ENCODE measurements at places on chromosomes 3 and 15.
A peak's percentile ranks its signal among the peaks of the same experiment; 100 is the strongest.

- DNase-seq: no peak
These were observed 151.6 kb downstream of the RSRC1 start for GRCh38 chr3:158261371-158261991.

GRCh38 chr3:53255423-53255774, 423 bp downstream of the TKT start:
- DNase-seq: peak; percentile 48

- peak; percentile 83 for DNase-seq
These were observed 806.7 kb upstream of the EPHA6 start for GRCh38 chr3:96007650-96008195.

DNA sequence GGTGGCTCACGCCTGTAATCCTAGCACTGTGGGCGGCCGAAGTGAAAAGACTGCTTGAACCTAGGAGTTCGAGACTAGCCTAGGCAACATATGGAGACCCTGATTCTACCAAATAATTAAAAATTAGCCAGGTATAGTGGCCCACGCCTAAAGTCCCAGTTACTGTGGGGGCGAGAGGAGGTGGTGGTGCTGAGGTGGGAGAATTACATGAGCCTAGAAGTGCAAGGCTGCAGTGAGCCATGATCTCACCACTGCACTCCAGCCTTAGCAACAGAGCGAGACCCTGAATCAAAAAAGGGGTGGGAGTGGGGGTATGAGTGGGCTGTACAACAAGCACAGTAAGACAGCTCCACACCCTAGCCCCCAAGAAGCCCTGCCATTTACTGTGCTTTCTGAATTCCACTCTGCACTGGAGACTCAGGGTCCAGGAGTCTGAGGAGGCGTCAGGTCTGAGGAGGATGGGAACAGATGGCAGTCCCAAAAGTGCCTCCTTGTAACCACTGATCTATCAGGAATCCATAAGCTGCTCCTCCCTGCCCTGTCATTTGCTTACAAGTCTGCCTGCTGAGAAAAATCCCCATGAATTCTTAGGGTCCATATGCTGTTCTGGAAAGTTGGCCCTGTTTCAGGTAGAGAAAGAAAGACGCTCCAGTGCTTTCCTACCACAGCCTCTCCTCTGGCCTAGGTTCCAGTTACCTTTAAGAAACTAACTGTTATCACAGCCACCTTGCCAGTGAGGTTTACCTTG, 171.1 kb downstream of the MAGI1 start:
- no peak for DNase-seq

- DNase-seq: no peak
These were observed 133.9 kb downstream of the DIPK2A start for GRCh38 chr3:144105542-144105941.

GRCh38 chr3:8560366-8561007, 58.9 kb downstream of the LMCD1 start:
- DNase-seq: no peak

GRCh38 chr3:111785034-111785433, 74.0 kb upstream of the PHLDB2 start:
- DNase-seq: no peak

- DNase-seq: no peak
These were observed 99.1 kb downstream of the ADCY5 start for GRCh38 chr3:123349566-123350435.

DNA sequence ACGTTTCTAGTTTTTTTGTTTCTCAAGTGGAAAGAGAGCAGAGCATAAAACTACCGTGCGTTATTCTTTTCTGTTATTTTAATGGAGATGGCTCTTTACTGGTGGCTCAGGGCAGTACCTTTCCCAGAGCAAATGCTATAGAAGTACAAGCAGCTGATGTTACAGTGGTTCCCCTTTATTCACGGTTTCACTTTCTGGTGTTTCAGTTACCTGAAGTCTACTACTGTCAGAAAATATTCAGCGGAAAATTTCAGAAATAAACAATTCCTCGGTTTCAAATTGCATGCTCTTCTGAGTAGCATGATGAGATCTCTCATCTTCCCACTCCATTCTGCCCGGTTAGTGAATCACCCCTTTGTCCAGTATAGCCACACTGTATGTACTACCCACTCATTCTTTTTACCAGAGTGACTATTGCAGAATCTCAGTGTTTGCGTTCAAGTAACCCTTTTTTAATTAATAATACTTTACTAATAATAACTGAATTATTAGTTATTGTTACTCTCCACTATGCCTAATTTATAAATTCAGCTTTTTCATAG, 597.5 kb upstream of the ROBO2 start:
- DNase-seq: peak; percentile 77

DNA sequence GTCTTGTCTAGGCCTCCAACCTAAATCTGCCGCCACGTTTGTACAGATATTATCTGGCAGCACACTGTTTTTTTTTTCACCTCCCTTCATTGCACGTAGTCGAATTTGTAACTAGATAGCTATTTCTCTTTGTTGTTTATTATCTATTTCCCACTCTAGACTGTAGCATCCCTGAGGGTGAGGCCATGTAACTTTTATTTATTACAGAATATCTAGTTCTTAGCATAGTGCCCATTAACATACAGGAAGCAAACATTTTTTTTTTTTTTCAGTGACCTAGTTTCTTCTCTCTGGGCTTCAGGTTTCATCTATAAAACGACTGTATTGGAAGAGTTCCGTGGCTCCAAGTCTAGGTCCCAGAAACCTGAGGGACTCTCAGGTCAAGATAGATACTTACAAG, 354.3 kb downstream of the FGF12 start:
- DNase-seq: no peak

DNA sequence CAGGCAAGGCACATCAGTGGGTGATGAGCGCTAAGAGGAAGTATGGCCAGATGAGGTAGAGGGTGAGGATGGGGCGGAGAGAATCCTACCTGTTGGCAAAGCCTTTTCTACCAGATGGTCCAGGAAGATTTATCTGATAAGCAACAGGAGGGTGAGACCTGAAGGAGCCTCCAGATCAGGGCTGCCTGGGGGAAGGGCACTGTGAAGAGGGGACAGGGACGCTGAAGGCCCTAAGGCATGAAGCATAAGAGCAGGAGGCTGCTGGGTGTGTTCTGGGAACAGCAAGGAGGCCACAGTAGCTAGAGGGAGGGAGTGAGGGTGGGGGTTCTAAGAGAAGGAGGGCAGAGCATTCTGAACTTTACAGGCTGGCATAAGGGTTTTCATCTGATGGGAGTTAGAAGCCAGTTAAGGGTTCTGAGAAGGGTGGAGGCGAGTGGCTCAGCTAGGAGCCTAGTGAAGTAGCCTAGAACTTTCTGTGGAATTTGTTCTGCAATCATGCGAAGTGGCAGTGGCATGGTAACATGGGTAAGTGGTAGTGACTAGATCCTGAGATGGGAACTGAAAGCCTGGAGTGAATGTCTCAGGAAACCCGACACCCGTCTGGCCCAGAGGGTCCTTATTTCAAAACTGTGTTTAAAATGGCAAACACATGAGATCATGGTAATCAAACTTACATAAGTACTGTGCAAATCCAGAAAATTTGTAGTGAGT, 29.9 kb downstream of the CGNL1 start:
- DNase-seq: no peak

DNA sequence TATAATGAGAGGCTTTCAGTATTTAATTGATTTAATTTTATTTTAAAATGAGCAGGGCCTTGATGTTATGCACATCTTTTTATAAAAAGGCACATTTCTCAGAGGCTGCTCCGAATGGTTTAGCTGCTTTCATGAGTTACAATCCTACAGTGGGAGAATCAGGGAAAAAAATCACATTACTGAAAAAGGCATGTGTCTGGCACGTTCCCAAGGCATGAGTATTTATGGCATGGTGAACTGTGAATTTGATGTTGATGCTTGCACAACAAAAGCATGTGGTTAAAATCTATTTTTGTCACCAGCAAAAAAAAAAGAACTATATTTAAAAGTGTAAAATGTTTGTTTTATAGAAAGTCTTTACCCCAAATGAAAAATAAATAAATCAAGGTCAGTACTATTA, 485.2 kb upstream of the ROBO2 start:
- no peak for DNase-seq

GRCh38 chr15:64246364-64247189, 83.8 kb upstream of the PPIB start:
- DNase-seq: peak; percentile 59

DNA sequence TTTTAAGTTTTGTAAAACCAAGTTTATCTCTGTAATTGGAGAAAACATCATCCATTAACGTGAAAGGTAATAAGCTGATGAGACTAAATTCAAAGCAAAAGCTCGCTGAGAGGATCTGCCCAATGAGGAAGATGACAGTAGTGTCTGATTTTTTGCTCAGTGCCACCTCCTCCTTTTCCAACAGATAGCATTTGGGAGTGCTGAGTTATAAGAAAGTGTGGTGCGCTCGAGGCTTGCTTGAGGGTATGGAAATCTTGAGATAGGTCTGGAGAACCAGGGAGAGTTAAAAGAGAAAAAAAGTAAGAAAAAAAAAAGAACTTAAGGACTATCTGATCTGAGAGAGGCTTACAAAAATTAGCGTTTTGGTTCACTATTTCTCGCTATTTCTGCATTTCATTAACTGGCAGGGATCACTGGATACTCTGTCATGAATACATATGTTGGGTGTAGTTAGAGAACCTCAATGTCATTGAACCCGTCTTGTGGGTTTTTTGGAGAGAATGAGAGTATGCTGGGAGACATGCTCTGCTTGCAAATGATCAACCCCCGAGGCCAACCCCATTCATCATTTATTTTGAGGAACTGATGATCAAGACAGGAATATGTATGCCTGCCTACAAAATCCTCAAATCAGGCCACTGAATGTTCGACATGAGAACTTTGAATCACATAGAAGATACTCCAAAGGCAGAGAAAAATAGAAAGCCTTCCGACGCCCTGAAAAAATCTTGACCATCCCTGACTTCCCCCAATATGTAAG, 973 bp upstream of the USP13 start:
- no peak for DNase-seq

GRCh38 chr3:46485779-46486175, 12.0 kb upstream of the RTP3 start:
- DNase-seq: no peak

DNA sequence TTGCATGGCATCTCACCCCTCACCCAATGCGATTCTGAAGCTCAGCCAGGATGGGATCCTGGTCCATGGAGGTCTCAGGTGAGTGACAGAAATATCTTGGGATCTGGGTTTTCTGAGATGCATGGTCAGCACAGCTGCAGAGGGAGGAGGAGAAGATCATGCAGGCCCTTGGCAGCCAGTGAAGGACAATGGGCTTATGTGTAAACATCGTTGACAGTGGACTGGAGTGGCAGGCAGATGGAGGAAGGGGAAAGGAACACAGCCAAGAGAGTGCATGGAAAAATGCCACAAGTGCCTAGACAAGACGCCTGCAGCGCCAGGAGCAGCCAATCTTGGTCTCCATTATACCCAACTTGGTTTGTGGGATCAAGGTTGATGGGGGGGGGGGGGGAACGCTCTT, 347.9 kb downstream of the MCTP2 start:
- no peak for DNase-seq

- no peak for DNase-seq
These were observed 2.0 kb downstream of the IFRD2 start for GRCh38 chr3:50290161-50290641.

GRCh38 chr3:142507241-142507640, 59.4 kb upstream of the XRN1 start:
- no peak for DNase-seq

GRCh38 chr15:73630921-73631362, 2.2 kb downstream of the NPTN start:
- DNase-seq: no peak

- no peak for DNase-seq
These were observed 35.6 kb upstream of the FILIP1L start for GRCh38 chr3:100149713-100150415.

DNA sequence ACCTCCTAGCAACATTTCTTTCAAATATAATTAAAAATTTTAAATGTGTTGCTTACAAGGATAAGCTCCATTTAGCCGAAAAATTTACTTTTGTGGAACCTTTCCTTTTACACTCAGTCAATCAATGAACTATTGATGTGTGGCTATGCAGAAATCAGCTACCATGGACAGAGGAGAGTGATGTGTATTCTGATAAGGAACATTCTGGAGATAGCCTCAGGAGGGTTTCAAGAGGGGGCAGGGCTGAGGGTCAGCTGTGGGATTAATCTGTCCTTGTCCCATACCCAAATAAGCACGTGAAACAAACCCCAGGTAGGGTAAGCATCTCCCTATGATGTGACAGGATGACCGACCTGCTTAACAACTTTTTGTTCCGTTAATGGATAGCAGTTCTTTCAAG, 192.6 kb upstream of the PROK2 start:
- no peak for DNase-seq

DNA sequence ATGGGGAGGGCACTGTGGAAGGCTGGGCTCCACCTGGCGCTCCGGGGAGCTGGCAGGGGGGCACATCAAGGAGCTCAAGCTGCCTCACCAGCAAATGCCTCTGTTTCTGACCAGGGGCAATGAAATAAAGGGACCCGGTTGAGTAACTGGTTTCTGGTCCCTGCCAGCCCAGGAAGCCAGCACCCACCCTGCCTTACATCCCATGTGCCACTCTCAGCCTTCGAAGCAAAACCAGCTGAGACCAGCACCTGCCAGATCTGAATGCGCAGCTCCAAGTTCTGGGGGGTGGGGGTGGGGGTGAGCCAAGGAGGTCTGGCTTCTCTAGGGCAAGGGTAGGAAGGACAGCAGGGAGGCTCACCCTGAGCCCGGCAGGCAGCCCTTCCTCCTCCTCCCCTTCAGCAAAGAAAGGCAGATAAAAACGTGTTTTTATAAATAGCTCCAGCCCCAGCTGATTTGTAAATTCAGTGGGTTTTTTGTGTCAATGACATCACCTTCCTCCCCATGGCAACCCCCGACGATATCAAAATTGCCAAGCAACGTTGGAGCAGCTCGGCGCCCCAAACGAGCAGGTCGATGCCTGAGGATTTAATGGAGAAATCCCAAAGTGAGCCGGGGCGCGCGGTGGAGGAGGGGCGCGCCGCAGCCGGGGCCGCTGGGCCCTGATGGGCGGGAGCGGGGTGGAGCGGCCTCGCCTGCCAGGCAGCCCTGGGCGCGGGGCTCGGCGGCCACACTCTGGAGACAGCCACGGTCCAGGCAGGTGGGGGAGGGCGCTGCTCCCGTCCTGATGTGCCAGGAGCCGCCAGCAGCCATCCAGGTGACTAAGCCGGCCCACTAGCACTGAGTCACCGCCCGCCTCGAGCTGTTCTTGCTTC, at the start of gene PAK6:
Gene PAK6, plus strand, starts transcription at position 532 of the 872 bp plus-strand sequence. CDS start 25,723 bp downstream, outside the sequence.
- no peak for DNase-seq

GRCh38 chr3:70703305-70704102, 391.1 kb upstream of the MDFIC2 start:
- DNase-seq: no peak

DNA sequence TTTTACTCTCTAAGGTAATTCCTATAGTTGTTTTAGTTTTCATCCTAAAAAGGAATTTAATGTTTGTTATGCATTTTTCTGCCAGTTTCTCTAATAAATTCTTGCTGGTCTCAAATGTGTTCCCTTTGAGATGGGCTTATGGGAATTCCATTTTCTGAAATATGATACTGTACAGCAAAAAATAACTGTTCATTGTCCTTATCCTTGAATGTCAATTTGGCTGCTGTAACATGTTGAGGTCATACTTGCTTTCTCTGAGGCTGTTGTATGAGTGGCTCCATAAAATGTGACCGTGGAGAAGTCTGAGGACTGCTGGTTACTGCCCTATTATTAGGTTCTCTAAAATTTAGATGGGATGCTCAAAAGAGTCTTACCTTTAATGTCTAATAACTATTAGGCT, 266.5 kb downstream of the ADAMTS17 start:
- no peak for DNase-seq

GRCh38 chr15:56244811-56245576, 1.3 kb upstream of the RFX7 start:
- DNase-seq: no peak

- no peak for DNase-seq
These were observed 302.2 kb downstream of the CGGBP1 start for GRCh38 chr3:87756616-87757015.

Measured in MM.1S (cell line).